H9 (cell line): ENCODE measurements at places on chromosomes 7 and 10. TPM values are rescaled to one million over a fixed set of nuclear protein-coding genes. Genes with fewer than 3 reads are reported as not detected.

The HTR7 gene
- 20.2 and 21.3 TPM in 2 replicates for total RNA-seq

The PHKG1 gene
- total RNA-seq: 0.42 and 0.64 TPM in 2 replicates

DNA sequence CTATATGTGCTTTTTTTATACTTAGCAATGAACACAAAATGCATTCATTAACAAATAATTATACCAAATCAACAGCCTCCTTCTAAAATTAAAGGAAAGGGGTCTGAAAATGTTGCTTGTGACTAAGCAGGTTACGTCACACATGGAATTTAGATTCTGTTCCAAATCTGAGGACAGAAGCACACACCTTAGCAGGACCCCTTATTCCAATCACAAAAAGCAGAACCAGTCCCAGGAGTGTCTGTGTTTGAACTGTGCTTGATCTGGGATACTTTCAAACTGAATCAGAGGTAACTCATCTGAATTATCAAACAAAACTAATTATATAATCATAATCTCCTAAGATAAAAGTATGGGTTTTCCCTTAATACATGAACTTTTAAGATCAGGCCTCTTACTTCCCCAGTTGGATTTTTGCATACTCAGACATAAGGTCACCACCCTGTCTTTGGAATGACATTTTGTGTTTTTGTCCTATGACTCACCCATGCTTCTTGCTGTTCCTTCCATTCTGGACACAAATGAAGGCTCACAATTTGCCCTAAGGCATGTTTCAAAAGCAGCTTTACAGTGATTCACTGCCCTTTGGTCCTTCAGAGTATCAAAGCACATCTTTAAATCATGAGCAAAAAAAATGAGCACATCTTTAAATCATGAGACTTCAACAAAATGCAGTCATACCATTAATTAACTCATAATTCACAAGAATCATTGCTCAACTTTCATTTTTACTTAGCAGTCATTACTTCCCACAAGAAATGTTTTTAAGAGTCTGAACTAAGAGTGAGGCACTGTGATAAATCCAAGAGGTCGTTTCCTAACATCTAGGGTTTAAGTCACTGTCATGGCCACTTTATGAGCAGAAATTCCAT is 35.5 kb downstream of the SEMA3C start:
- DNase-seq: no peak

The GIMAP1 gene
- total RNA-seq: not detected in 2 replicates

DNA sequence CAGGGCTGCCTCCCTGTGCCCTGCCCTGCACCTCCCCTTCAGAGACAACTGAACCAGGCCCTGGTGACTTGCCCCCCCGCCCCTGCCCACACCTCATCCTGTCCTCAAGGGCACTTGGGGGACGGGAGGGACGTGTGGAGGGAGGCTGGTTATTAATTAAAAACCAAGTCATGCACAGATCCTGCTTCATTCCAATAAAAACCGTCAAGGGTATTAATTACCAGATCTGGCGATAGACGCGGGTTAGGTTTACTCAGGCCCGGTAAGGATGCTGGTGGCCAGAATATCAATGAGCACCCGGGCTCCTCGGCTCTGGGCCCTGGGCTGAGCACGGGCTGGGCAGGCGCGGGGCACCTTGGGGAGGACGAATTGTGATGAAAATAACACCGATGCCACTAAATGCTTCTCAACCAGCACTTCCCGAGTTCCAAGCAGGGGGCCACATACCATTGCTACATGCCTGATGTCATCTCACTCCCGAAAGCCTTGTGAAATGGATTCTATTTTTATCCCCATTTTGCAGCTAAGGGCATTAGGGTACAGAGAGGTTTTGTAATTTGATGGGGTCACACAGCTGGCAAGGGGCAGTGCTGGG is 24.5 kb upstream of the GTF2IRD1 start:
- peak; percentile 84 for DNase-seq

GRCh38 chr7:90994121-90994520 is 270.1 kb upstream of the FZD1 start:
- no peak for DNase-seq

The CTAGE15 gene
- total RNA-seq: 1.7 and 1.8 TPM in 2 replicates

The SCART1 gene
- total RNA-seq: 0.39 and 0.50 TPM in 2 replicates
